Lower leg skin (tissue), 4 donors: ENCODE measurements at places on chromosomes 13 and 19. TPM values are rescaled to one million over a fixed set of nuclear protein-coding genes. Genes with fewer than 3 reads are reported as not detected.

ACP7 gene
- 46.5 TPM for total RNA-seq

PARP4 gene
- total RNA-seq, result 31.6 TPM

PSG6 gene
- total RNA-seq, result not detected

URAD gene
- not detected for total RNA-seq

DNA sequence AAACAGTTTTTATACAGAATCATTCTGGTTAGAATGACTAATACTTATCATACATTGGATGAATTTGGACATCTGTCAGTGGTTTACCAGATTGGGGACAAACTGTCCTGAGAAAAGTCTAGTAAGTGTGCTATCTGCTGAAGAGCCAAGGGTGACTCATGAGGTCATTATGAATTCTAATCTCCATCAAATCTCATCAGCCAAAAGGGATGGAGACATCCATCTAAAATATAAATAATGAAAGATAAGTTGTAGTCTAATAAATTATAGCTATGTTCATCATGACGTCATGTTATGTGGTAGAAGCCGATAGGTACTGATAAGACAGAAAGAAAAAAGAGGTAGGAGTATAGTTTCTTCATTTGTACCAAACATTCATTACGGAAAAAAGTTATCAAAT lies 804.4 kb downstream of the PCDH9 start:
- DNase-seq, result no peak

DNA sequence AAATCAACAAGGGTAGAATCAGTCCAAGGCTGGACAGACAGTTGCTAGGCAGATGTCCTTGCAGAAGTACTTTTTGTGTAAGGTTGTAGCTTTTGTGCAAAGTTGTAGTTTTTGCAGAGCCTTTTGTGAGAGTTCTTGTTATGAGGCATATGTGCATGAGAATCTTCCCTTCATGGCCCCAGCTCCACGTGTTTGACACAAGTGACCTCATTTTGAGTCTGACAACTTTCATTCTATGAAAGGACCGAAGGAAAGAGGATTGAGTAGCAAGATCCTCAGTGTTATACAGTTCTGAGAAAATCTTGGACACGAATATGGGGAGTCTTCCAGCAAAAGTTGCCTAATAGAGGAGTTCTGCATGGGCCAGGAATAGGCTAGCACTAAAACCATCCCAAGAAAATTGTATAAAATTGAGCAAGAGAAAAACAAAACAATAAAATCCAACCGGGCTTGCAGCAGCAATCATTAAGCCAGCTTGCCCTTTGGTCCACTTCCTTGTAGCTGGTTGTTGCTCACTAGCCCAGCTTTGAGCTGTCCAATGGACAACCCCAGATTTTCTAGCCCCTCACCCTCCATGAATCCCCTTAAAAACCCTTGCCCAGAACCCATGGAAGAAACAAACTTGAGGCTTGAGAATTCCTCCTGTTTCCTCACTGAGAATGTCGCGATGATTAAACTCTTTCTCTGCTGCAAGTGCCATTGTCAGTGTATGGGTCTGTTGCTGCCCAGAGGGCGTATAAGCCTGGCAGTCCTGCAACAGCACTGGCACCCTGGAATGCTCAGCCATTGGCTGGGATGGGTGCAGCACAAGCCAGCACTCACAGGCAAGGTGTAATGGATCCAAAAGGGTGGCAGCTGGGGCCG lies 6.5 kb downstream of the EPSTI1 start:
- DNase-seq, result peak; percentile 25

DNA sequence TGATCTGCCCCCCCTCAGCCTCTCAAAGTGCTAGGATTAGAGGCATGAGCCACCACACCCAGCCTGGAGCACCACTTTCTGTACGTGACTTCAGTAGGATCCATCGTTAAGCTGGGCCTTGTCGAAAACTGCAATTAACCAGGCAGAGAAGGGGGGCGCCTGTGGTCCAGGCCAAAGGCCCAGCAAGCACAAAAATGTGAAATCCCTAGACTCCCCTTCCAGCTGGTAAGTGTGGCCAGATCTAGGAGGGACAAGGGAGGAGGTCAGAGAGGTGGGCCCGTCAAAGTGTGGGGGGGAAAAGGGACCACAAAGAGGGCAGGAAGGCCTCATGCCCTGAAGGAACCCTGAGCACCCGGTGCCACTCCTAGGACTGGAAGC lies 13.8 kb downstream of the DDX39A start:
- DNase-seq, result no peak

DNA sequence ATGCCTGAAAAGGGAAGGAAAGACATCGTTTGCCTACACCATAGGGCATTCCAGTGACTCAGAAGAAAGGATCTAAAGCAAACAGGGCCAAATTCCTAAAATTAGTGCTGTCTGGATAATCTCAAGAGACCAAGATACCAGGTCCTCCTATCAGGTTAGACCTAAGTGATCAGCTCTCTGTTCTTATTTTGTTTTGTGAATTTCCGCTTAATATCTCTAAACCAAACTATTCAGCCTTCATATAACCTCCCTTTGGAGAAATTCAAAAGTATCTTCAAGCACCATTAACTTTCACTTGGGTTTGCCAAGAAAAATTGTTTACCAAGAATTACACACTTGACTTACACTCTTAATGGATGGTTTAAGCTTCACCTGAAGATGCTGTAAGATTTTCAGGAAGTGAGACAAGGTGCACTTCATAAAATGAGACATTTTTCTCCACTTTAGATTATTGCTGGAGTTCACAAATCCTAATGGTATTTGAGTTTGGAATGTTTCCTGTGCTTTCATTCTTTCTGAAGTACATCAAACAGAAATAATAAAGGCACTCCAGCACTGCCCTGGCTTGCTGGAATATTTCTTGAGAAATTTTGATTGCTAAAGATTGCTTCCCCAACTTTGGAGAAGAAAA lies 376.1 kb downstream of the LMO7 start:
- no peak for DNase-seq

DNA sequence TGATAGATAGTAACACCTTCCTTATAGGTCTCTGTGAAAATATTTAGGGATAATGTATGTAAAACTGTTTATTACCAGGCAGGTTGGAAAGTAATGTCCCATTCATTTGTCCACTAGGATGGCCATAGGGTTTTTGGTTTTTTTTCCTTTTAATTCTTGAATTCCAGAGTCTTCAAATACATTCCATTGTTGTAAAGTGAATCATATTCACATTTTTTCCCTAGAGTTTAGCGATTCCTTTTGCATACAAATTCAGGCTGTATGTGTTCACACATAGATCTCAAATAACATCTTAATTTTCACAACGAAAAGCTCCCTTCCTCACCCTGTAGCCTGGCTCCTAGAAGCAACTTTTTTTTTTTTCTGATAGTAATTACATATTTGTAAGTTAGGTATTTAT lies 1.8 kb upstream of the ZNF557 start:
- DNase-seq, result no peak

DNA sequence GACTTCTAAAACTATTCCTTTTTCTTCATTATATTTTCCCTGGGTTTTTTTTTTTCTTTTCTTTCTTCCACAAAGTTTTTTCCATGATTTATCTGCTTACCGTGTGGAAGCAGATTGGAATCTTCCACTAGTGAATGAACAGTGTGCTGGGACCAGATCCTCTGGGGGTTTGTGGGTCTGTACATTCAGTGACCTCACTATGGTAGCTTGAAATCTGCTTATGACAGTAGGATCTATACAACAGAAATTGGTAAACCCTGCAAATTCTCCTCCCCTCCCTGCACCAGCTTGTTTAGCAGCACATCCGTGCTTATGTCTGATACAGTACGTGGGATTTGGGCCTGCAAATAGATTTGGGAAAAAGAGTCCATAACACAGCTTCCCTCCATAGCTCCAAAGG lies 26.0 kb upstream of the MAB21L1 start:
- no peak for DNase-seq

DNA sequence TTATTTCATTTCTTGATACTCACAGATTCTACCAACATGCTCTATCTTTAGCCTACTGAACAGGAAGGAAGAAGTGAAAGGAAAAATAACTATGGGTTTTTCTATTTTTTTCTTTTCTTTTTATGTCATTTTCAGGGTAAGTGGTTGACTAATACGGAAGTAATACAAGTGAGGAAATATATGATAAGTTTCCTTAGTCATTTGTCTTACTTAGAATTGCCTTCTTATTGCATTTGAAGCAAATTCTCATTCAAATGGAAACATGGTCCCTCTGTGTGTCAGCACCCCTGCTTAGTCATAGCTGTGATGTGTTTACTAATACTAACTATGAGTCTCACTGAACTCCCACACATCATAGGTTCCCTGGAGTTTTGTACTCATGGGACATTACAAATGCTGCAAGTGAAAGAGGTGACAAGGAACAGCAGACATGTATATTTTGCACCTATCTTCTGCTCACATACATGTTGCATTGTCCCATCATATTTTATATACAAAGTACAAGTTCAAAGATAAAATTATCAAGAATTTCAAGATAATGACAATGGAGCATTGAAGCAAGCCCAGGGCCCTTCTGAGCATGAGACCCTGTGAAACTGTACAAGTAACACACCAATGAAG lies 60.1 kb downstream of the DCT start:
- no peak for DNase-seq

GRCh38 chr13:27991881-27992280 lies 3.4 kb upstream of the URAD start:
- no peak for DNase-seq

DNA sequence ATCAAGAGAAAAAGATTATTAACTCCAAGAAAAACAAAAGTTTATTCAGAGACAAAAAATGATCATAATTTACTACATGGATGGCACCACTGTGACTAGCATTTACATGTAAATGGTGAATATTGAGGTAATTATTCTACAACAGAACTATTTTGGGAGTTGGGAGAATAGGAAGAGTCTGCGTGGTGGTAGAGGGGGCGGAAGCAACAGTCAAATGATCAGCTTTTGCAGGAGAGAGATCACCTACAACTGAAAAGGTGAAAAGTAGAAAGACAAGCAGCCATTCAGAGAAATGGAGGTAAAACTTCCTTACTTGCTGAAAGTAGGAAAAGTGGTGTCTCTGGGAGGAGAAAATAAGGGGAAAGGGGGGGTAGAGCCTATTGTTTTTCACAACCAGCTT lies 62.8 kb upstream of the SACS start:
- no peak for DNase-seq

DNA sequence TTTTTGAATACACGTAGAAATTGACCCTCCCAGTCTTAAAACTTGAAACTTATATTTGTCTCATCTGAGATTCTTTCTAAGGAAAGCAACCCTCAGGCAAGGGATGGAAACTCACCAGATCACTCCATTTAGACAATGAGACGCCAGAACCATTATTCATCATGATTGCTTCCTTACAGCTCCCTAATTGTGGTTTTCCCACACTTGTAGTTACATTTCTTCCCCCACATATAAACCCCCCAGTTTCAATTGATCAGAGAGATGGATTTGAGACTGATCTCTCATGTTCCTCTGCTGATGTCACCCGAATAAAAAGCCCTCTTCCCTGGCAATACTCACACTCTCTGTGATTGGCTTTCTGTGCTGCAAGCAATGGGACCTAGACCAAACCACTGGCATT lies 197.9 kb upstream of the STARD13 start:
- no peak for DNase-seq

- no peak for DNase-seq
Measured at GRCh38 chr19:993831-994393, 6.3 kb upstream of the GRIN3B start.

GRCh38 chr13:44678197-44678596 lies 102.1 kb upstream of the TSC22D1 start:
- peak; percentile 31 for DNase-seq

GRCh38 chr13:110921209-110921608 lies 6.3 kb upstream of the ANKRD10 start:
- no peak for DNase-seq

DNA sequence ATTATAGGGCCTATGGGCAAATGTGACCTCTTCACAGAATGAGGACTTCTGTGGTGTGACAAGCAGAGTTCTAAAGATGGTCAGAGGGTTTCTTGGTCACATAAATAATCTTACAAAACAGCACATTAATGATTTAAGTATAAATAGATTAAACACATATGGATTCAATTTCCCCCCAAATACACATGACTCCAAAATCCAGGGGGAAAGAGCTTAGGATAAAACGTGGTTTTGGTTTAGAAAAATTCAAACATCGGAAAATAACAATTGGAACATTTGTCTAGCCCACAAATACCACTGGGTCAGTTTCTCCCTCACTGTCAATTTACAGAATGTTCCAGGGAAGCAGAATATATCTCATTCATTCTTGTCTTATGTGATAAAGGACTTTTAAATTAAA lies 283.1 kb downstream of the COG6 start:
- no peak for DNase-seq

DNA sequence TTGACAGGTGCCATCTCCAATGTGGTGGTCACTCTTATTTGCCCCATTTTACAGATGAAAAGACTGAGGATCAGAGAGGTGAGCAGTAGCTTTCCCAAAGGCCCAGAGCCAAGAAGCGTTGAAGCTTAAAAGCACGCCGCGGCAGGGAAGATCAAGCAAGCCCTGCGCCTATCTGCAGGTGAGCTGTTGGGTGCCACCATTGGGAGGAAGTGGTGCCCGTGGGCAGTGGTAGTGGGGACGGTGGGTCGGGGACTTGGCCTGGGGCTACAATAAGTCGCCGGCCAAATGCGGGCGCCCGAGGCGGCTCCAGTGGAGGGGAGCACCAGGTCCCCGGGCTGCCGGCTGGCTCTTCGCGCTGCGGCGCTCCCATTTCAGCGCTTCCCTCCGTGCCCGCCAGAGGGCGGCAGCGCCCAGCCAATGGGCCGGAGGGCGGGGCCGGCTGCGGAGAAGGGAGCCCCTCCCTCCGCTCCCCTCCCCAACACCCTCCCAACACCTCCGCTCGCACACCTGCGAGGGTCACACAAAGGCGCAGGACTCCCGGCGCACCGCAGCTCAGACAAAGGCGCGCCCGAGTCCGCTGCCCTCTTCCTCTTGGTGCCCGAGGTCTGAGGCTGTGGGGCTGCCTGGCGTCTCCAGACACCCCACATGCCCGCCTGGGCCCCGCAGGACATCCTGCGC lies 744 bp upstream of the POU2F2 start:
- peak; percentile 92 for DNase-seq

DNA sequence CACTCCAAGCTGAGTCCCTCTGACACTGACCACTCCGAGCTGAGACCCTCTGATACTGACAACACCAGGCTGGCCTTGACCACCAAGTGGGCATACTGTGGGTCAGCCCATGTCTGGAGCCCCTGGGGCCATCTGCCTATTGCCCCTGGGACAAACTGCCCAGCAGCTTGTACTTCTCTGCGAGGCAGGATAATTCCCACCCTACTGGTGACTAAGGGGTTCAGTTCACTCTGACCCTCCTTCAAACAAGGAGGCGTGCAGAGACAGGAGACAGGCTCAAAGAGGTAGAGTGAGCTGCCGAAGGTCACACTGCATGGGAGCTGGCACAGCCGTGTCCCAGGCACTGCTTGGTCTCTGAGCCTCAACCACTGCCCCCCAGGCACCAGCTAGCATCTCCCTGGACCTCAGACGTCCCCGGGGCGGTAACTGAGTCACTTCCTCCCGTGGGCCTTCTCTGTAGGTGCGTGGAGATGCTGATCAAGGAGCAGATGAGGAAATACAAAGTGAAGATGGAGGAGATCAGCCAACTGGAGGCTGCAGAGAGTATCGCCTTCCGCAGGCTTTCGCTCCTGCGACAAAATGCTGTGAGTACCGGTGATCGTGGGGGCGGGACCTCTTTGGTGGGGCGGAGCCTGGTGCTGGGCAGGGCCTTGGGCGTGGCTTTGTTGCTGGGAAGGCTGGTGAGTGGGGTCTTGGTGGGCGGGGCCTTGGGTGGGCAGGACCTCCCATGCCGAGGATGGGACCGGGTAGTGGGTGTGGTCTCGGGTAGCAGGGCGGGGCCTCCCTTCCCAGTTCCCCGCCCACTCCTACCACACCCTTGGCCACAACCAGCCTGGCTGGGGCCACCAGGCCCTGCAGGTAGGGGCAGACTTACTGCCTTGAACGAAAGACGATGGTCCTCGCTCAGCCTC lies 5.8 kb upstream of the USE1 start:
- no peak for DNase-seq

- no peak for DNase-seq
Measured at GRCh38 chr13:80477661-80478443, 136.9 kb upstream of the SPRY2 start.
